ENCODE measurements at places on chromosomes 4 and X.

GRCh38 chrX:2828344-2828958, at the start of gene GYG2:
Gene GYG2, plus strand, starts transcription at chrX:2828930. Its CDS starts 1,259 bp downstream, at chrX:2830189.
- DNase-seq, result no peak

- DNase-seq, result no peak
Observed at GRCh38 chr4:138055890-138056289, 186.3 kb downstream of the SLC7A11 start.

- DNase-seq, result no peak
Observed at GRCh38 chrX:39758791-39759525, 338.8 kb downstream of the BCOR start.

GRCh38 chrX:14476205-14476604, 53.1 kb upstream of the GLRA2 start:
- DNase-seq, result no peak

- no peak for DNase-seq
Observed at GRCh38 chr4:84531689-84532088, 32.6 kb upstream of the NKX6-1 start.

DNA sequence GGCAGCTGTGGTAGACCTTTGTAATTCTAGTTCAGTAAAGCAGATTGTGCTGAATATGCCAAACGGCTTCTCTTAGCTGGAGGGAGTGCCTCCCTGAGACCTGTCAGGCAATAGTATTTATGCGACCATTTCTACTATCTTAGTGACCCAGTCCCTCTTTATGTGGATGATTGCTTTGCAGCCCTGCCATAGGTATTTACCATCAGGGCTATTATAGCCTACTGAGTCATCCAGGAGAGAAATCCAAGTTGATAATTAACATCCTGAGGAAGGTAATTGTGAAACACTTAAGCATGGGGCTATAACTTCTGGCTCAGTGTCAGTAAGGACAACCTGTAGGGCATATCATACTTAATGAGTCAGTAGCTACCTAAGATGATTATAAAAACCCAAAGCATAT, 103.9 kb upstream of the MAOA start:
- DNase-seq, result no peak

DNA sequence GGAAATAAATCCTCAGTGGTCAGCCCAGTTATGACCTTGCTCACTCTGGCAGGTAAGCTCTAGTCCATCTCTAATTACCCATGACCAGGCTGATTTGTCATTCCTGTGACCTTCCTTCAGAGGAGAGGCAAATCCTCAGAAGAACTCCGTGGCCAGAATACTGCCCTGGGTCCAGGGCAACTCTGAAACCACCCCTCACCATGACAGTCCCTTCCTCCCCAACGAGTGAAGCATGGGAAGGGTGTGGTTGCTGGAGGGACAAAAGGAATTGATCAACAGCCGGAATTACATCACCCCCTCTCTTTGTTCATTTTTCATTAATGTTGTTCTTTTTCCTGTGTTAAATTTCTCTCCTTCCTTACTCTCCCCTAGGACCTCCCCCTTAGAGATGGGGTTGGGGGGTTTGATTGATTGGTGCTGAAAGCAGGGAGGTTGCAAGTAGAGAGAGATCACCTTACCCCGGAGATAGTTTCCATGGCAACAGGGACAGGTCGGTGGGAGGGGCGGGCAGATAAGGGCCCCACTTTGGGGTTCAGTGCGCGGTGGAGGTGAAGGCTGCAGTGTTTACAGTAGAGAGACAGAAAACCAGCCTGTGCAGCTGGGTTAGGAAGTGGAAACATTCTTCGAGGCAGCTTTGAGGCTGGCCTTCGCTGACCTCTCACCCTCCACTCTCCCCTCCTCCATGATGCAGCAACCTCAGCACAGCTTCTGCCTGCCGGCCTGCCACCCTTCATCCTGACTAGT, 647.4 kb downstream of the BCOR start:
- no peak for DNase-seq

GRCh38 chrX:136856050-136856449, 24.5 kb downstream of the RBMX start:
- no peak for DNase-seq

DNA sequence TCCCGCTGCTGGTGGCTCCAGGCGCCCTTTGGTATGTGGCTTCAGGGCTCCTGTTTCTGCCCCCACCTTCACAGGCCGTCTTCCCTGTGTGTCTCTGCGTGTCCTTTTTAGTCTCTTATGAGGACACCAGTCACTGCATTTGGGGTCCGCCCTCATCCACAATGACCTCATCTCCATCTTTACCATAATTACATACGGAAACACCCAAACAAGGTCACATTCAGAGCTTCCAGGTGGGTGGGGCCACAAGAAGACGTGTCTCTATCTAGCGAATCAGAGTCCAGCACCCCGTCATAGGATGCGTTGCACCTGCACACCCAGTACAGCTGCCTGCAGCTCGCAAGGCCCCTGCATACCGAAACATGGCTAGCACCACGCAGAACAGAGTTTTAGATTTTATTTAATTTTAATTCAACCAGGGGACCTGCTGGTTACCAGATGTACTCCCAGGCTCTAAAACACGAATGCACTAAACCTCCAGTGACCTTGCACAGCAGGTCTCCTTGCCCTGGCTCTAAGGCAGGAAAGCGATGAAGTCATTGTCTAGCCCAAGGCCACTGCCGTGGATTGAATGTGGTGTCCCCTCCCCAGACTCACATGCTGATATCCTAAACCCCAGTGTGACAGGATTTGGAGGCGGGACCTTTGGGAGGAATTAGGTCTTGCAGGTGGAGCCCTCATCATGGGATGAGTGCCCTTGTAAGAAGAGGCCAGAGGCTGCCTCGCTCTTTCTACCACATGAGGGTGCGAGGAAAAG, 30.3 kb downstream of the ABLIM2 start:
- no peak for DNase-seq

- DNase-seq, result no peak
Observed at GRCh38 chr4:876780-877179, 50.9 kb upstream of the CPLX1 start.

DNA sequence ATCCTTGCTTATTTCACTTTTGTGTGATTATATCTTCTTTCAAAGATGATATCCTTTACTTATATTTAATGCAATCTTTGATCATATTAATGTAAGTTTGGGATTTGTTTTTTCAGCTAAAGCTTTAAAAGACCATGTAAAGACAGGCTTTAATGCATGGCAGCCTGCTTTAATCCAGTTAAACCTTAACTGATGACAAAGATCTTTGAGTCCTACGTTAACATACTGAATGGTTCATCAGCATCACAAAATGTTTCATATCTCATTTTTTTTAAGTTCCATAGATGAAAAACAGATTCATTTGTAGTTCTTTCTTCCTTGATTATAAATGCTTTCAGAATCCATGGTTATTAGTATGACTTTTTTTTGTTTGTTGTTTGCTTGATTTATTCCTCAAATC, 1102.8 kb downstream of the FSTL5 start:
- no peak for DNase-seq

GRCh38 chr4:74044677-74045076, 6.2 kb upstream of the CXCL3 start:
- no peak for DNase-seq

DNA sequence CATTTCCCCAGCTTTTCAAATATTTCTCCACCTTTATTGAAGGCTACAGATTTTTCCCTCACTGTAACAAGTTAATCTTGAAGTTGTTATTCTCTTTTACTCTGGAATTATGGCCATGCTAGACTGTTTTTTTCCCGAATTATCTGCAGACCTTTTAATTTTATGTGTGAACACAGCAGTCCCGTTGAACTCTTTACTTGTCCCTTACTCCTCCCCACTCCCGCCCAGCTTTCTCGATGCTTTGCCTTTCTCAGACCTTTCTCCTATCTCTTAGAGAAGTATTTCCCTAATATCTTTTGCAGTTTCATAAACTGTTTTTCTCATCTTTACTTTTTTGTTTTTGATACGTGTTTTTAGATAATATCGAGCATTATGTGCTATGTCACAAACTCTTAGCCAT, 776 bp downstream of the CEP44 start:
- no peak for DNase-seq

GRCh38 chrX:123476611-123477219, 256.1 kb downstream of the THOC2 start:
- DNase-seq, result no peak

GRCh38 chrX:9668537-9668936, 97.1 kb downstream of the GPR143 start:
- no peak for DNase-seq

- no peak for DNase-seq
Observed at GRCh38 chrX:111467896-111468295, 43.5 kb upstream of the SERTM2 start.

DNA sequence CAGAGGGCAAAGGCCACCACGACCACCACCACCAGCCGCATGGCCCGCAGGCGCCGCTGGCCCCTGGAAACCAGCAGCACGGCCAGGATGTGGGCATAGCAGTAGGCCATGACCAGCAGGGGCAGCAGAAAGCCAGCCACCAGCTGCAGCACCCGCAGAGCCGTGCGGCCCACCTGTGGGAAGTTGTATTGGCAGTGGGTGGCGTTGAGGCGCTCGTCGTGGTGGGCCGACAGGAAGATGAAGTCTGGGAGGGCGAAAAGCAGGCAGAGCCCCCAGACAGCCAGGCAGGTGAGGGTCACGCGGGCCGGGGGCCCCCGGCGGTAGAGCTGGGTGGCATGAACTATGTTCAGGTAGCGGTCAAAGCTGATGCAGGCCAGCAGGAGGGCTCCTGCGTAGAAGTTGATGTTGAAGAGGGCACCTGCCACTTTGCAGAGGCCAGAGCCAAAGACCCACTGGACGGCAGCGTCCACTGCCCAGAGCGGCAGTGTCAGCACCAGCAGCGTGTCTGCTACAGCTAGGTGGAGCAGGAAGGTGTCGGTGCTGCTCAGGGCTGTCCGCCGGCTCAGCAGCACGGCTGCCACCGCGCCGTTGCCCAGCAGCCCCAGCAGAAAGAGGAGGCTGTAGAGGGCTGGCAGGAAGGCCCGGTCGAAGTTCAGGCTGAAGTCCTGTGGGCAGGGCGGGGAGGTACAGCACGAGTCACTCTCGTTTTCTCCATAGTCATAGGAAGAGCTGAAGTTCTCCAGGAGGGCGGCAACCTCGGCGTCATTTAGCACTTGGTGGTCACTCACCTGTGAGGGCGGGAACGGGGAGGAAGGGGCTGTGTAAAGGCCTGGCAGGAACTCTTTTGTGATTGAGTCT, 1.4 kb downstream of the CXCR3 start:
- no peak for DNase-seq

DNA sequence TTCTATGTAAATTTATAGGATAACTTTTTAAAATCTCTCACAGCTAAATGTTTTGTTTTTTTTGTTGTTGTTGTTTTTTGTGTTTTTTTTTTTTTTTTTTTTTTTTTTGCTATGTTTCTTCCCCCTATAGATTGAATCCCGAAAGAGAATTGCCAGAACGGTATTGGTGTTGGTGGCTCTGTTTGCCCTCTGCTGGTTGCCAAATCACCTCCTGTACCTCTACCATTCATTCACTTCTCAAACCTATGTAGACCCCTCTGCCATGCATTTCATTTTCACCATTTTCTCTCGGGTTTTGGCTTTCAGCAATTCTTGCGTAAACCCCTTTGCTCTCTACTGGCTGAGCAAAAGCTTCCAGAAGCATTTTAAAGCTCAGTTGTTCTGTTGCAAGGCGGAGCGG, 4.1 kb downstream of the BRS3 start:
- no peak for DNase-seq

DNA sequence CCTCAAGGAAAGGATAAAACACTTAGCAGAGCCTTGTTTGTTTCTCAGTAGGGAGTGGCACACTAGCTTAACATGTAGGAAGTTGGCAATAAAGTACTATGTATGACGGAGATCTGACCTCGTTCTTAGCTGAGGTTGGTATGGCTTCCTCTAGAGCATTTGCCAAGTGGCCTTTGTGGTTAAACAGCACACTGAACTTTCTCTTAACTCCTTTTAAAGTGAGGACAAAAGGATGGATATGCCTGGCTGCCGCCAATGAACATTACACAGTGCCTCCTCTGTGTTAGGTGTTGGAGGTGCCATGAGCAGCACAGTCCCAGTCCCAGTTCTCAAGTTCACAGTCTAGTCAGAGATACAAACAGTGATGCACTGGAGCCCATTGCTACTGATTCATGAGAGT, 54.4 kb downstream of the VGLL1 start:
- no peak for DNase-seq

- DNase-seq, result no peak
Observed at GRCh38 chrX:138034136-138034535, 468.2 kb downstream of the ZIC3 start.

DNA sequence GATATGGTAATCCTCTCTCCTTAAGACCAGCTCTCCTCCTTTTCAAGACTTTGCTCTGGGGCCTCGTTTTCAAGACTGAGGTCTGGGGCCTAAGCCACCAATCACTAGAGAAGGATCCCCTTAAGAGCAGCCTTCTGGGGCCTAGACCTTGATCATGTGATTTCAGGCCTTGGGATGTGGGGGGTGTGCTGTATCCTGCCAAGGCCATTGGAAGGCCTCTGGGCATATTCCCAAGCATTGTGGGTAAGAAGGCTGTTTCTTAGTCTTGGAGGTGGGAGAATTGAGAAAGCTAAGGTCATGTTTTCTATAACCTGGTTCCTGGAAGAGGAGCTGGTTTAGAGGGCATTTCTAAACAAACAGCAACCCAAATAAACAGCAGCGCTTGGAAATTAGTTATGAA, 12.1 kb downstream of the TMEM164 start:
- DNase-seq, result no peak

GRCh38 chrX:9627922-9628321, 137.7 kb downstream of the GPR143 start:
- no peak for DNase-seq

DNA sequence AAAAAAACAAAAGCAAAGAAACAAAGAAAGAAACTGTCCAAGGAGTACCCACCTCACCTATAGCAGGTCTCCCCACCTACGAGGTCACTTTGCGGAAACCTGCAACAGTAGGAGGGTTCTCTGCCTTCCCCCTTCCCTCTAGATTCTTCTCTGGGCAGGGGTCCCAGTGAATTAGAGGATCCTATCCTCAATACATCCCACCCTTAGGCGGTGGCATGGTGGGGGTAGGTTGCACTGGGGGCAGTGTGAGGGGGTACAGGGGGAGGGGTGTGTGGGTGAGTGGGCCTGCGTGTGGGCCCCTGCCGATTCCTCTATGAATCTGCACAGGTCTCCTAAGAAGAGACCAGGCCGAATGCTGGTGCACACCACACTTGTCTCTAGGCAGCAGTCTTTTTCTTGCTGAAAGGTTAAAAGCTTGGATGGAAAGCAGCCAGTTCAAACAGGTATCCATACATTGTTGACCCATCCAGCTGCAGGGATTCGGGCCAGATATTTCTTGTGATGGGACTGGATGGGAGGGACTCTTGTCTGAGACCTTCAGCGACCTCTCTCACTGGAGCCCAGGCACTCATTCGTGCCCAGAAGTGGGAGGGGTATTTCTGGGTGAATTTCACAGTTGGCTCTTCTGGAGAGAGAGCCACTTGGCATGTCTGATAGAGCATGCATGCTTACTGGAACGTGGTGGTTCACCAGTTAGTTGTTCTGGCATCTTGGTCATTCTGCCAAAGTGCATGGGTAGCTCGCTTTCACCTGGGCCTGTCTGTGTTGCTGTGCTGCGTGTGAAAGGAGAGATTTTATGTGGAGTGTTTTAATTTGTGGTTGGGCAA, 65.6 kb downstream of the NBDY start:
- DNase-seq, result no peak

DNA sequence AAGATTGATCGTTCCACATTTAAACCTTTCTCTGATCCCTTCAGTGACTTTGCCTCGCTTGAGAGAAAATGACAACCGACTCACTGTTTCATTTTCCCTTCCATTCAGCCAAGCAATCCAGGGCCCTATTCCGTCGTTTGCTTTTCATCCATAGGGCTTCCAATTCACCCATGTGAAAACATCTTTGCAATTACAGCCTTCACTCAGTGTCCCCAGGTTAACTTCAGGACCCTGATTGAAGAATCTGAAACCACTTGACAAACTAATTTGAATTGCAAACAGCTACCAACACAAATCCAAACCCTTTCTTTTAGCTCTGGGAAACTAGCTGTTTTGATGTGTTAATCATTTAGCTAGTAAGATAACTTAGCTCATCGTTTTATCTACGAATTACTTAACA, 120.2 kb upstream of the FAM9C start:
- DNase-seq, result no peak
